ENCODE measurements at places on chromosomes 3 and 15.

DNA sequence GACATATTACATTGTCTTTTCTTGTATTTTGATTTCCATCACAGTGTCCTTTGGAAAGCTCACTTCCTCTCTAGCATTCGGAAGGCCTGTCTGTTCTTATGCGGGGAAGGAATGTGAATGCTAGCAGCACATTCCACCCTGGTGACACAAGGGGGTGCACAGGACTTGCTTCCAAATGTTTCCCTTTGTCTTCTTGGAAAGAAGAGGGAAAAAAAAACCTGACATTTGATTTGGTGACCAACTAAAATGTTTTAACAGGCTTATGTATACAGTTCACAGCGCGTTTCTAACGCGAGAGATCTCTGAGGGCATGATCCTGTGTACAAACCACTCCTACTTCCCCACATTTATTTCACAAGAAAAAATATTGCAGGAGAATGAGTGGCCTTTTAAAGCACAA is 107.6 kb upstream of the FXR1 start:
- DNase-seq: no peak

GRCh38 chr3:155712008-155712407 is 32.9 kb downstream of the PLCH1 start:
- no peak for DNase-seq

DNA sequence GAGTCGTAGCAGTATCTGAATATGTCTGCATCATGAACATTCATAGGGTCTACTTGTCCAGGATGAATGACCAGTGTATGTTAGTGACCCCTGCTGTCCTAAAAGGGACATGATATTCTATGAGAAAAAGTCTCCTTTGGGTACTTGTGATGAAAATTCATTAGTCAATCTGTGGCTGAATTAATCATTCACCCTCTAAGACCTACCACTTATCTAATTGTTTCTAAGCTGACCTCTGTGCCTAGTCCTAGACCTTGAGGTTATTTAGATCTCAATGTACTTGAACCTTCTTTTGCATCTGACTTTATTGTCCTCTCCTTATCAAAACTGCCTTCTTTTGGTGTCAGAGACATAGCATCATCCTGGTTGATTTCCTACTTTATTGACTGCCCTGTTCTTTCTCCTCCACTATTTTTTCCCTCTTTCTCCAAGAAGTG is 799.3 kb downstream of the DIPK2A start:
- DNase-seq: no peak

DNA sequence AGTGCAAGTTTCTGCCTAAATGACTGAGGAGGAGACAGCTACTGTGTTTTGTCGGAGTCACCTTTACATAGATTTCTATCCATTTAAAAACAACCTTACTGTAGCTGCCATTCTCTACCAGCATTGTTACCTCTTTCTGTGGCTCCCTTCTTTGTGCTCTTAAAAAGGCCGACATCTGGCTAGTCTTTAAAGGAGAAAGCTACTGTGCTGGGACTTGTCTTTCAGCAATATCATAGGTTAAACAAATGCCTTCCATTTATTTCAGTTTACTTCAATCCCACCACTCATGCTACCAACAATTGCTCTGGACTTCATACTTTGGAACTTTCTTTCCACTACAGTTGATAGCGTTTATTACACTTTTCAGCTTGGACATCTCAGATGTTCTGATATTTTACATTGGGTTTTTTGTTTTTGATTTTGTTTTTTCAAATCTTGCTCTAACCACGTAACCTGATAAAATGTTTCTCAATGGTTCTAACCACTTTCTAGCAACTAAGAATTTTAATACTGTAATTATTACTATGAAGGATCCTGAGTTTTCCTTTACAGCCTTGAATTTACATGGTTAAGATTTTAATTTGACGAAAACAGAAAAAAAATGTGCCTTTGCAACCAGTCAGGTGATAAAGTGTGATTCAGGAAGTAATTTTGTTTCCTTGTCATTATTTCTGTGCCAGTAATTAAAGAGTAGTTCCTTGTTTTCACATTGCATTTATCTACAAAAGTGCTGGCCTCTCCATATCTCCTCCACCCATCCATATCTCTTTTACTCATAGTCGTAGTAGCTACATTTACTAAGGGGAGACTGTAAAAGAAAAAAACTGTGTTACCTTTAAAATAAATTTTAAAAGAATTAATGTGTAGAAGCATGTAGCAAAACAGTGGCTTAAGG is 1.3 kb upstream of the CBLB start:
- no peak for DNase-seq

DNA sequence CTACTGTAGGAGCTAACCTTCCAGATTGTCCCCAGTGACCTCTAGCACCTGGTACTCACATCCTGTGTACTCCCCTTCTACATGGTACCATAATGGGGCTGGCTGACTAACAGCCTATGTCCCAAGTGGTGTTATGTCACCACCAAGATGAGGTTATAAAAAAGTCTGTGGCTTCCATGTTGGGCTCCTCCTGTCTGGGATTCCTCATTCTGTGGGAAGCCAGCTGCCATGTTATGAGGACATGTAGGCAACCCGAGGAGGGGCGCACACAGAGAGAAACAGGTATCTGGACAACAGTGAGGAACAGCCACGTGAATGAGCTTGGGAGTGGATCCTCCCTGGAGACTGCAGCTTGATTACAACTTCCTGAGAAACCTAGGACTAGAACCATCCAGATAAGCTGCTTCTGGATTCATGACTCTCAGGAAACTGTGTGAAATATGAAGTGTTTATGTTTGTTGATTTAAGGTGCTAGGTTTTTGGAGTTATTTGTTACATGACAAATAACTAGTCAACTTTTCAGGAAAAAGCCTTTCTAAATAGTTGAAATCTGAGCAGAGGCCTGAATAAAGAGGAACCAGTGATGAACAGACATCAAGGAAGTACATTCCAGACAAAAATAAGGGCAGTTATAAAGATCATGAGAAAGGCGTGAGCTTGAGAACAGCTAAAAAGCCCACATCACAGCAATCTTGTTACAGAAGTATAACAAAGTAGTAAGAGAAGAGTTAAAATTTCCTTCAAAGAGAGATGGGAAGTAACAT is 21.7 kb downstream of the GOLIM4 start:
- no peak for DNase-seq
